ENCODE measurements at places on chromosomes 7 and 10.

DNA sequence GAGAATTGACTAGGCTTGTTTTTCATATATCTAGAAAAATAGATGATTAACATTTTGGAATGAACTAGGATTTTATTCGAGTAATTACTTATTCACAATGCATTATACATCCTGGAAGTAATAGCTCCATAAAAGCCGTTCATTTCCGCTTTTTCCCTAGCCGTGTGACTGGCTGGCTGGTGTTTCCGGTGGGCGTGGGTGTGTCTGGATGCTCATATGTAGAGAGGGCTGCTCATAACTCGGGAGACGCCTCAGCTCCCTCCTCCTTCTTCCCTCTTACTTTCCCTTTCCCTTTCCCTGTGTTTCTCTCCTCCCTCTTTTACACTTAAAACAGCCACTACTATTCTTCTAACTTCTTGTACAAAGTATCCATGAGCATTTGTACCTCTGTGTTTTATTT, 187.7 kb upstream of the VSTM2A start:
- DNase-seq = no peak

GRCh38 chr10:124003070-124003419, 90.4 kb downstream of the CHST15 start:
- DNase-seq = no peak

GRCh38 chr10:97539523-97540200, 32.9 kb upstream of the ANKRD2 start:
- DNase-seq = no peak

- DNase-seq = no peak
Observed at GRCh38 chr7:98110249-98111022, 3.8 kb downstream of the LMTK2 start.

DNA sequence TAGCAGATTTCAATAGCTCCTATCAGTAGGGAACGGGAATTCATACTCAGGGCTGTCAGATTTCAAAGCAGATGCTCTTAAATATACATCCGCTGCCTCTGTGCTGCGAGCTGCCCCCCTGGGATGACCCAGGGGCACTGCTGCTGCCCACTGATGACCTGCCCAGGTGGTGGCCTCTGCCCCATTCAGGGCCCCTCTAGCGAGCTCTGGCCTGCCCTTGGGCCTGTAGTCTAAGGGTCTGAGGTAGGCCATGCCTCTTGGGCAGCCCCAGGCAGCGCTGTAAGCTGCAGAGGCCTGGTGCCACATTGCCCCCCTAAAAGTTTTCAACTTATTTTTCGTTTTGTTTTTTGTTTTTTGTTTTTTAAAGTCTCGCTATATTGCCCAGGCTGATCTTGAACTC, 50.6 kb upstream of the SH2B2 start:
- DNase-seq = no peak

GRCh38 chr7:80018941-80019808, 115.5 kb upstream of the GNAI1 start:
- no peak for DNase-seq

DNA sequence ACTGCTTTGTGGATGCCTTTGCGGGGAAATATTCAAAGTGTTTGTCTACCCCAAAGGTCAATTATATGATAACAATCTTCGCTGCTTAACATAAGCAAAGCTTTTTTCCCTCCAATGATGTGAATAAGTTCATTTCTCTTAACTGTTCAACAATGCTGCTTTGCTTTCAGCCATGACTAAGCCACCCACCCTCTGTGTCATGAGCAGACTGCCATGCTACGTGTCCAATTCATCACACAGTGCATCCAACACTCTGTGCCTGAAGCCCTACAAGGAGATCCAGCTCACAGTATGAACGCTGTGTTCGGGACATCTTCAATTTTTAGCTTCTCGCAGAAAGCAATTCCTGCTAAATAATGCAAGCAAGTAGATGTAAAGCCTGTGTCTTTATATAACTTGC, 5.7 kb upstream of the TAS2R40 start:
- DNase-seq = no peak

GRCh38 chr7:14861456-14861855, 41.1 kb downstream of the DGKB start:
- no peak for DNase-seq

- no peak for DNase-seq
Observed at GRCh38 chr7:158815800-158816128, 13.5 kb downstream of the ESYT2 start.

- no peak for DNase-seq
Observed at GRCh38 chr7:44538093-44538797, 2.9 kb downstream of the NPC1L1 start.

DNA sequence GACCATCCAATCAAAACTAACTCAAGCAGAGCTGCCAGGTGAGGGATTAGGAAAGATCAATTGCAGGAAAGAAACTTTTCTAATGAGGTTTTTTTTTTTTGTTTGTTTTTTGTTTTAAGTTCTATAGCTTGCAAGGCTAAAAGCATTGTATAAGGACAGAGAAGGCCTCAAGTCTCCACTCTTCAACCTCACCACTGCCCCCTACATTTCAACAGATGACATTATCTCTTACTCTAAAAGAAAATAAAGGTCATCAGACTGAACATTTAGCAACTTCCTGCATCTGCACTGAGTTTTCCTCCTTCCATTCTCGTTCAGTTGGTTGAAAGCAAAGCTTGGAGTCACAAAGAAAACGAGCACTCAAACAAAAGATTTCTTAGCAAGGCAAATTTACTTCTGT, 45.2 kb upstream of the EXOC4 start:
- DNase-seq = no peak

GRCh38 chr10:2038036-2038435, 300.7 kb upstream of the ADARB2 start:
- DNase-seq = no peak

- DNase-seq = no peak
Observed at GRCh38 chr7:124462249-124462648, 303.3 kb downstream of the GPR37 start.

GRCh38 chr7:6496842-6497636, 49.3 kb upstream of the DAGLB start:
- no peak for DNase-seq

- DNase-seq = no peak
Observed at GRCh38 chr10:24762161-24762924, 38.7 kb upstream of the ARHGAP21 start.

DNA sequence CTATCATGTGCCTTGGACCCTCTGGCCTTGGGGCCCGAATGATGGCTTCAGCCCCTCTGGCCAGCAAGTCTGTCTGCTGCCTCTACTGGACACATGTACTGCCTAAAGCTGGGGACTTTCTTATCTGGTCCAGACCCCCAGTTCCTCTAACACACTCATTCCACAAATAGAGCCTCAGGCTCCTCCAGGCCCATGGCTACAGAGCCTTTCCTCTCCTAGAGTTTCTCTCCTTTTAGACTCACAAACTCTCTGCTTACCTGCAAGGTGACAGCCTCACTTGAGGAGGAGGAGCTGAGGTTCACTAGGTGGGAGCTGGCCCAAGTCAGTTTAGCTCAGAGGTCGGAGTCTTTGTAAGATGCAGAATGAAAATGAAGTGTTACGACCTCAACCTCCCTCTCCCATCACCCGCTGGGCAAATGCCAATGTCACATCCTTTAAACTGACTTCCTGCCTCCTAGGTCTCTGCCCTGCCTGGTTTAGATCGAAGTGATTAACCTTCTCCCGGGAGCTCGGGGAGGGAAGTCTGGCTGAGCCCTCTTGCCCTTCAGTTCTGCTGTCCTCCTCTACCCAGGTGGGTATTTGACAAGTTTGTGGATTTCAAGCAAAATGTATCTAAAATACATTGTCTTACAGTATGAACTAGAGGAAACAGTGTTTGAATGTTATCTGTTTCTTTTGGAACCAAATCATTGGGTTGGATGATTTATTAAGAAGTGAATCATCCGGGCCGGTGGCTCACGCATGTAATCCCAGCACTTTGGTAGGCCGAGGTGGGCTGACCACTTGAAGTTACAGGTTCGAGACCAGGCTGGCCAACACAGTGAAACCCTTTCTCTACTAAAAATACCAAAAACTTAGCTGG, 71.9 kb upstream of the TNS3 start:
- no peak for DNase-seq

DNA sequence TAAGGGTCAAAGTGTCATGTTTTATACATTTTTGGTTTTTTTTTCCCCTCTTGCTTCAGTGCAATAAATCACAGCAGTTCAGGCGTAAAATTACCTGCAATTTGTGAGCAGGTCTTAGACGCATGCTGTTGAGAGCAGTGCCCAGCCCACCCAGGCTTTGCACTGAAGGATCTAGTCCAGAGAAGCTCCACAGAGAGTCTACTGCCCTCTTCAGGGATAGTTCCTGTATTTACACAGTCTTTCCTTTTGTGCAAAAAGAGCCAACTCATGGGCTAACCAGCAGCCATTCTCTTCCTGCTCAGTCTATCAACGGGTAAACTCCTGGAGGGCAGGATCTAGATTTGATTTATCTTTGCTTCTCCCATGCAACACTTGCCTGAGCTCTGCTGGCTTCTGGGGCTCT, 82.2 kb upstream of the NAMPT start:
- no peak for DNase-seq

GRCh38 chr10:2858452-2858851, 208.9 kb upstream of the PFKP start:
- DNase-seq = no peak

DNA sequence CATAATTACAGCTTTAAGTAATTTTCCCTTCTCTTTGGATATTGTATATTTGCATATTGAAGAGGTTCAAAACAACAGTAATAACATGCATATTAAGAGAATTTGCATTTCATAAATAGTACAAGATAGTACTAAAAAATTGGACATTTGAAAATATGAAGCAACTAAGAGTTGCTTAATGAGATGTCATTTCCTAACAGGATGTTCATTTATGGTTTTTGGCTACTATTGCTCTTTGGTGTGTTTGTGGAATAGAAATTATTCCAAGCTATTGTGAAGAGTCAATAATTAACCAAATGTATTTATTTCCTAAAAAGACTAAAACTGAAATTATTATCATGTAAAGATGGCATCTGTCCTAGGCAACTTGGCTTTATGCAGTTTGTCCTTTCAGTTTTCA, 4.1 kb upstream of the SGCE start:
- no peak for DNase-seq

GRCh38 chr10:92957223-92958010, 103.2 kb upstream of the CYP26C1 start:
- no peak for DNase-seq

GRCh38 chr7:114663502-114663901, 248.9 kb downstream of the FOXP2 start:
- no peak for DNase-seq

- no peak for DNase-seq
Observed at GRCh38 chr7:72035266-72035665, 376.9 kb downstream of the CALN1 start.

DNA sequence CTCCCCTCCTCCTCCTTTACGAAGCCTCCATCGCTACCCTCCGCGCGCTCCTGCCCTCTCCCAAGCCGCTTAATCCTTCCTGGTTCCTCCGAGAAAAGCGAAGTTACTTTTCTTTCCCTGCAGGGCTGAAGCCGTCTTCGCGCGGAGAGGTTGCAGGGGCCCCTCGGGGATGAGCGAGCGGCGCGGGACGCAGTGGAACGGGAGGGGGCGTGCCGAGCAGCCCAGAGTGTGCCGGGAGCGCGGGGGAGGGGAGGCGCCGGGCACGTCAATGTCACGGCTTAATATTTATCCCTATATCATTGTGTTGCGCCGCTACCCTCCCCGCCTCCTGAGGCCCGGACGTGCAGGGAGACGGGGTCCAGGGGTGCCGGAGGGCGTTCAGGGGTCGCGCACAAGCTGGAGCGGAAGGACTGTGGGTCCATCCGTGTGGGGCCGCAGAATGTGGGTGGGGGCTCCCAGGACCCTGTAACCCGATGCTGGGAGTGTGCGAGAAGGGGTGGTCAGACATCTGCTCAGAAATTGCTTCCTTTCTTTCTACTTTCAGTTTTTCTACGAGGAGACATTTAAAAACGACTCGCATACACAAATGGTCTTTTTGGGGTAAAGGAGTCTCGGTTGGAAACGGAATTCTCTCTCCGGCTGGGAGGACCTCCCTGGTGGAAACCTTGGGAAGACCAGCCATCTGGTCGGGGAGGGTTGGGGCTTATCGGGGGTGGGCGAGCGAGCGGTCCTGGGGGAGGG, 2.4 kb downstream of the CDK6 start:
- no peak for DNase-seq

DNA sequence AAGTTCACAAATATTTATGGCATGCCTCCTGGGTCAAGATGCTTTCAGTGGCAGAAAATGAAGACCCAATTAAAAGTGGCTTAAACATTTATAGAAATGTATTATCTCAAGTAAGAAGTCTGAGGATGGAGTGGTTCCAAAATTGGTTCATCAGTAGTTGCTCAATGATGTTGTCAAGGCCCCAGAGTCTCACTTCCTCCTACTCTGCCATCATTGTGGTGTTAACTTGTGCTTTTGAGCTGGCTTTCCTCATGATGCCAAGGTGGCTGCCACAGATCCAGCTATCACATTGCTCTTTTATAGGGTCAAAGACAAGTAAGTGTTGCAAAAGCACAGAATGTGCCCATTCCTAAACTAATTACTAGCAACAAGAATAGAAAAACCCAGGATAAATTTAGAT, 404.6 kb upstream of the NRP1 start:
- no peak for DNase-seq

DNA sequence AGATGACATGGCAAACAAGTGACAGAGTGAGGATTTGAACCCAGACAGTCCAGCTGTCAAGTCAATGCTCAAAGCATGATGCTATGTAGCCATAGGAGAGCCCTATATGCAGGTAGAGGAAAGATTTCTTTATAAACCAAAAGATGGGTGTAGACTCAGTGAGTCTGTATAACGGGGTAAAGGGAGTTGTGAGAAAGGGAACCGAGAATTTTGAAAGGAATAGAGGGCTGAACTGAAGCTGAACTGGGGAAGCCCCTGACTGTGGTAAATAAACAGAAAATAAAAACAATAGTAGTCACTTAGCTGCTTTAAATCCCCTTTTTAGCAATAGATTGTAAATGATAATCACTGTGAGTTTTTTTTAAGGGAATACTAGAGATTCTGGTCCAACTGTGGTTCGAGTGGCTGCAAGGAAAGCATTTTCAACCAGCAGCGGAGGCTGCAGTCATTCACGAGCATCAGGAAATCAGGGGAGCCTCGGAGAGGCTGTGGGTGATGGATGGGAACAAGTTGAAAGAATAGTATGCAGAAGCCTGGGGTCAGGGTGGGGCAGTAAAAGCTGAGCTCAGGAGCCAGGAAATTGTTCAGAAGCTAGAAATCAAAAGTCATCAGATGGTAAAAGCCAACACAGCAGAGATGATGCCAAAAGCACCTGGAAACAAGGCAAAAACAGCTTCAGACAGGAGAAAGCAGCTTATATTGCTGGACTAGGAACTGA, 393.5 kb downstream of the GFRA1 start:
- no peak for DNase-seq

DNA sequence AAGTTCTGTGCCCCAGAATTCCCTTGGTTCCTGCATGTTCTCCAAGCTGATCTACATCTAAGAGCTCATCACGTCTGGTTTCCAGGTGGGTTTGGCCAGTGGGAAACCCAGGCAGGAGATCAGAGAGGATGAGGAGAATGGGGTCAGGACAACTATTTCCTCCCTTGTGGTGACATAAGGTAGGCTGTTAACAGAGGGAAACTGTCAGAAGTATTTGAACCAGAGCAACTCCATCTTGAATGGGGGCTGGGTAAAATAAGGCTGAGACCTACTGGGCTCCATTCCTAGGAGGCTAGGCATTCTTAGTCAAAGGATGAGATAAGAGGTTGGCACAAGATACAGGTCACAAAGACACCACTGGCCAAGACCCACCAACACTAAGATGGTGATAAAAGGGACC, 19.1 kb downstream of the GARIN1A start:
- no peak for DNase-seq

Data from stimulated activated CD8-positive, alpha-beta memory T cell treated with anti-CD3 and anti-CD28 coated beads, Interleukin-15, amount 100 ng/mL, for 1 hour (primary cell).